ENCODE measurements at places on chromosomes 5 and 9.
A peak's percentile ranks its signal among the peaks of the same experiment; 100 is the strongest.

GRCh38 chr5:24444414-24444813, 200.4 kb downstream of the CDH10 start:
- DNase-seq = no peak
- no peak overlapping the region for H3K4me3 ChIP-seq
- H3K4me1 ChIP-seq = no peaks in the 10 kb centered on the region
- no peaks in the 10 kb centered on the region for H3K27me3 ChIP-seq

DNA sequence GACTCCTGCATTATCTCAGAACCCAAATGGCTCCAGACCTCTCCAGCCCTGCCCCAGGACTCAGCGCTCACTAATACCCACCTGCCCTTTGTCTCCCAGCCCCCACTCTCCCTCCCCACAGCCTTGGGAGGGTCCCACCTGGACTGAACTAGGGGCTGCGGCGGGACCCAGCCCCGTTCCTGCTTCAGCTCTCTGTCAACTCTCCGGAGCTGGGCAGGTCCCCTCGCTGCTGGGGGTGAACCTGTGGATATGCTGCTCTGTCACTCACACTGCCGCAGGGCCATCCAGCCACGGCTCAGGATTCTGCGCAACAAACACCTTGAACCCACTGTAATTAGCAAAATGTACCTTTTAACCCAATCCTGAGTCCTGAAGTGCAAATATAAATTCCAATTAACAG, 36.8 kb downstream of the NDUFS6 start:
- peaks cover 36% of the 10 kb centered on the region for H3K27me3 ChIP-seq
- no peak for DNase-seq
- H3K4me1 ChIP-seq = peaks cover 4% of the 10 kb centered on the region
- H3K4me3 ChIP-seq = no peak overlapping the region
- H3K27ac ChIP-seq = no peak overlapping the region

- no peak overlapping the region for H3K27ac ChIP-seq
- H3K4me3 ChIP-seq = no peak overlapping the region
- no peak for DNase-seq
- no peaks in the 10 kb centered on the region for H3K27me3 ChIP-seq
Observed at GRCh38 chr9:26163931-26164330, 485.7 kb upstream of the TUSC1 start.

DNA sequence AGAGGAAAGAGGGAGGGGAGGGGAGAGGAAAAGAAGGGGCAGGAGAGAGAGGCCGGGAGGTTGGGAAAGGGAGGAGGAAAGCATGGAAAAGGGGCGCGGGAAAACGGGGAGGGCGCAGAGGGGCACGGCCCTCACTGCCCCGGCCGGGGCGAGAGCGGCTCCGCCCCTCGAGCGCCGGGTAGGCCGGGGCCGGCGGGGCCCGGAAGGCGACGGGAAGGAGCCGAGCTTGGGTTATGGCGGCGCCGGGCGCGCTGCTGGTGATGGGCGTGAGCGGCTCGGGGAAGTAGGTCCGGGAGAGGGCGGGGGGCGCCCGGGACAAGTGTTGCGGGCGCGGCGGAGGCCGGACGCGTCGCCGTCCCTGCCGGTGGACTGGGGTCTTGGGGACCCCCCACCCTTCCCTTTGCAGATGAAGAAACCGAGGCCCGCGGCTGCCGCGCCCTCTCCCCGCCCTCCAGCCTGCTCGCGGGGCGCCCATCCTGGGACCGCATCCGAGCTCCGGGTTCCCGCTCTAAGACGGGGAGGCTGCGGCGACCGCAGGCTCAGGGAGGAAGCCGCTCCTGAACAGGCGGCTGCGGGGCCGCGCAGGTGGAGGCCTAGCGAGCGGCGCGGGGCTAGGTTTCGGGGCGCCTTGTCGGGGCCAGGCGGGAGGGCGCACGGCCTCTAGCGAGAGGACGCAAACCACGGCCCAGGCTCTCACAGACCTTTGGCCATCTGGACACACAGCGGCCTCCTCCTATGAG, at the start of gene IDNK:
TSS of gene IDNK (plus strand) at position 205 of the 740 bp plus-strand sequence. CDS start at position 234, 29 bp downstream.
- H3K36me3 ChIP-seq = peaks cover 14% of the 10 kb centered on the region
- DNase-seq = peak; percentile 72
- peak within 1 kb of the TSS; percentile 83 for H3K4me3 ChIP-seq
- peak within 1 kb of the TSS; percentile 94 for H3K27ac ChIP-seq
- H3K4me1 ChIP-seq = peaks cover 25% of the 10 kb centered on the region

DNA sequence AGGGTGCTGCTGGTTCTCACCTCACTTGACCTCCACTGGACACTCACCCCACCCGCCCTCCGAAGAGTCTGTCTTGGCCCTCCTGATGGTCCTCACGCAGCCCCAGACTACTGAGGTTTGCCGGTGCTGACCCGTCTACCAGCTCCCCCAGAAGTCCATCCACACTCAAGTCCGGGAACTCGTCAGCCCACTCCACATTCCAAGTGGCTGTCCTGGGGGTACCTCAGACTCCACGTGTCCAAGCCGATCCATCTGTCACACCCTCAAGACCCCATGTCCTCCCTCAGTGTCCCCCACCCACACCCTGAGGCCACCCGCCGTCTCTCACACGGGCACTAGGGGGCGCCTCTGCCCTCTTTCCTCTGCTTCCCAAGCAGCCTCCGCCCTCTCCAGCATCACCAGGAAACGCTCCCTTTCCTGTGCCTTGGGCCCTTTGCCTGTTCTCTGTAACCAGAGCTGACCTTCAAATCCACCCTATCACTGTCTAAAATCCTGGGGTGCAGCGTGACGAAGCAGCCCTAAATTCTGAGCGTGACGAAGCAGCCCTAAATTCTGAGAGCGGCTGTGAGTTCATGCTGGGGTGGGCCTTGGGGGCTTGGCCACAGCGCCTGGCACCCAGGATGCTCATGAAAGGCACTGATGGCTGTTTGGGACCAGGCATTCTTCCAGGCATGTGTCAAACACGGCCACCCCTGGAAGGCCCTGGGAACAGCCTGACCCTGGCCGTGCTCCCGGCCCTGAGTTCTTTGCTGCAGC, 95.7 kb downstream of the KCNT1 start:
- no peaks in the 10 kb centered on the region for H3K4me1 ChIP-seq
- no peak overlapping the region for H3K27ac ChIP-seq
- no peaks in the 10 kb centered on the region for H3K27me3 ChIP-seq
- no peaks in the 10 kb centered on the region for H3K36me3 ChIP-seq
- H3K4me3 ChIP-seq = no peak overlapping the region
- peak; percentile 47 for DNase-seq

DNA sequence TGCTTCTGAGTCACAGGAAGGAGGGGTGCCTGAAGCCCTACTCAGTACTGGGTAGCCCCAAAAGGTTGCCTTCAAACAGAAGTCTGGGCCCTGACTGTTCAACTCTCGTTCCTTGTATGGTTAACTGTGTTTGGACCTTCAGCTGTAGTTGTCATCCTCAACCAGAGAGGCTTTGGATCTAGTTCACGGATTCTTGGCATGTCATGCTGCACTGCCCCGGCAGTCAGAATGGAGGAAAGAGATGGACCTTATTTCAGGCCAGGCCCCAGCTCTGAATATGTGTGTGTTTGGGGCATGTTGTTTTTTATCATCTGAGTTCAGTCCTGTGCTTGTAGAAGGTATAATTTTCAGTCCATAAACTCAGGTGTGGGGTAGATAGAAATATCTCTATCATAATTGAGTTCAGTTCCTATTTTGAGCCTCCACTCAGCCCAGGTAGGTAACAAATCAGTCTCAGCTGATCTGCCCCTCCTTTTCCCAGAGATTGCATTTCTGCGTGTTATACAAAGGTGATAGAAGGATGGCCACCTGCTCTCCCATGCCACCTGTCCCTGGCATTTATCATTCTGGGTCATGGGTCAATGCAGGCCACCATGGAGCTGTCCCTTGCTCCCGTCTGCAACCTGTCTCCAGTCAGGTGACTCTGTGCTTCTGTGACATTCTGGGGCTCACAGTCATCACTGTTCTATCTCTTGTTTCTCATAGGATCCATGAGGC, 127.5 kb upstream of the CPEB4 start:
- DNase-seq = no peak
- H3K27me3 ChIP-seq = peaks cover 2% of the 10 kb centered on the region
- H3K27ac ChIP-seq = no peak overlapping the region

DNA sequence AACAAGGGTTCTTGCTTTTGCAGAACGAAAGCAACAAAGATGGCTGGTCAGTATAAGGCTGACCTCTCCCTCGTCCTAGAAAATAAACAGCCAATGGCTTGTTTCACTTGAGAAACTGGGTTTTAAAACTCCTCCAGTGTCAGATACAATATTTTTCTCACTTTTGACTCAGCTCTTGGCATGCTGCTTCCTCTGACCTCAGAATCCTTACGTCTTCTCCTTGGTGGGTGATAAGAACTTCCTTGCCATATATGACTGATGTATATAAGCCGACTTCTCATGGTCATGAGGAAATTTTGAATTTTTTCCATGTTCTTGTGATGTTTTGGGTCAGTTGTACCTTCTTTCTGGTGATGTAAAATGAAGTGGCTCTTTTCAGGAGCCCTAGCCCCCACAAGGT, 3.8 kb downstream of the ZNF618 start:
- peaks cover 22% of the 10 kb centered on the region for H3K27me3 ChIP-seq
- H3K4me3 ChIP-seq = no peak overlapping the region
- H3K36me3 ChIP-seq = peaks cover 2% of the 10 kb centered on the region
- peaks cover 6% of the 10 kb centered on the region for H3K4me1 ChIP-seq
- DNase-seq = no peak

DNA sequence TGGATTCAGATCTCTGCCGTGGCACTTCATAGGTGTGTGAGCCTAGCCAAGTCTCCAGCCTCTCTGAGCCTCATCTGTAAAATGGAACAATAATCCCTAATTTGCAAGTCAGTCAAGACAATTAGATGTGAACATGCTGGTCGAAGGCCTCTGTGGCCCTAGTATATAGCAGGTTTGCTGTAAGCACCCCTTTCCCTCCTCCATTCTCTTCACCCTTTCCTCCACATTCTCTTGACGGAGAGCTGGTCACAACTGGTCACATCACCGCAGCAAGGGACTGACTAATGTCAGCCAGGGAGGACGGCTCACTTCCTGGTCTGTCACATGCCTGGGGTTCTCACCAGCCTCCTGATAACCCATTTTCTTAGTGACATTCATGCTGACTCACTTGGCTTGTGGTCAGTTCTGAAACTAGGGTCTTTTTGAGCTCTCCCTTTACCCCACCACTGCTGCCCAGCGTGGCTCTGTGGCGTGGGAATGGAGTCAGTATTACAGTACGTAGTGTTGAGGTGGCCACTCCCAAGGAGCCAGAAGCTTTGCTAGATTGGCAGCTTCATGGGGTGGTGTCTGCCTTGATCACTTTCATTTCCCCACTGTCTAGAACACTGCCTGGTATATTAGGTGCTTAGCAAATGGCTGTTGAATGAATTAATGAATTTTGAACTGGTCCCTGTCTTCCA, 47.8 kb downstream of the ERGIC1 start:
- H3K27me3 ChIP-seq = no peaks in the 10 kb centered on the region
- H3K36me3 ChIP-seq = peaks cover 10% of the 10 kb centered on the region
- peaks cover 10% of the 10 kb centered on the region for H3K4me1 ChIP-seq

DNA sequence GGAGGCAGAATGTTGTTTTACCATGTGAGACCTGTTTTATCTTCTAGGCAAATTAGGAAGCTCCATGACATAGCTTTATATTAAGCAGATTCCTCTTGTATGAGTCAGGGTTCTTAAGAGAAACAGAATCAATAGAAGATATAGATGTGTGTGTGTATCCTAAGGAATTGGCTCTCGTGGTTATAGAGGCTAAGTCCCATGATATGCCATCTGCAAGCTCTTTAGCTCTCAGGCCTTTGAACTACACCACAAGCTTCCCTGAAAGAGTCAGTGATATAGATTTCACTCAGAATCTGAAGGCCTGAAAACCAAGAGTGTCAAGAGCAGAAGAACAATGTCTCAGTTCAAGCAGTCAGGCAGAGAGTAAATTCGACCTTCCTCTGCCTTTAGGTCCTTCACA, 365.8 kb upstream of the ZNF608 start:
- H3K27me3 ChIP-seq = no peaks in the 10 kb centered on the region
- H3K4me3 ChIP-seq = no peak overlapping the region
- no peaks in the 10 kb centered on the region for H3K36me3 ChIP-seq
- DNase-seq = no peak

- H3K4me3 ChIP-seq = no peak overlapping the region
- DNase-seq = no peak
- no peaks in the 10 kb centered on the region for H3K36me3 ChIP-seq
- no peak overlapping the region for H3K27ac ChIP-seq
Observed at GRCh38 chr5:3522491-3522890, 73.1 kb upstream of the IRX1 start.

GRCh38 chr9:99921875-99922710, 15.6 kb downstream of the STX17 start:
- H3K27me3 ChIP-seq = no peaks in the 10 kb centered on the region
- no peak for DNase-seq
- H3K4me1 ChIP-seq = peaks cover 26% of the 10 kb centered on the region
- no peak overlapping the region for H3K4me3 ChIP-seq

- no peaks in the 10 kb centered on the region for H3K36me3 ChIP-seq
- no peaks in the 10 kb centered on the region for H3K4me1 ChIP-seq
- peak; percentile 31 for DNase-seq
- no peak overlapping the region for H3K4me3 ChIP-seq
Observed at GRCh38 chr5:178468196-178468685, 122.0 kb downstream of the COL23A1 start.

DNA sequence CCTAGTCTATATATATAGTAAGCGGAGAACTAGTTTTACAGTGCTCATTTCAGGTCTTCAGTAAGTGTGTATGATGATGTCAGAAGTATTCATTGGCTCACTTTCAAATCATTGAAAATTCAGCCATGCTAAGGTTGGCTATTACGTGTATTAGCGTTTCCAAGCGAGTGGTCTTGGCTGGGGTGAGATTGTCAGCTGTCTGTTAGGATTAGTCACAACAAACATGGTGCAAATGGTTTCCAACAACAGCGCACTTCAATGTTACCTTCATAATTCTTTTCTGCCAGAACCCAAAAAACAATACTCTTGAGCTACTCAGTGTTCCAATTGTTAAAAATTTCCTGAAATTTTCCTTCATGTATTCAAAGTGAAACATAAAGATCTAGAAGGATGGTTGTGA, 283.0 kb downstream of the AOPEP start:
- peaks cover 1% of the 10 kb centered on the region for H3K36me3 ChIP-seq
- H3K4me1 ChIP-seq = peaks cover 10% of the 10 kb centered on the region
- H3K4me3 ChIP-seq = no peak overlapping the region
- peaks cover 21% of the 10 kb centered on the region for H3K27me3 ChIP-seq
- no peak overlapping the region for H3K27ac ChIP-seq
- DNase-seq = no peak

DNA sequence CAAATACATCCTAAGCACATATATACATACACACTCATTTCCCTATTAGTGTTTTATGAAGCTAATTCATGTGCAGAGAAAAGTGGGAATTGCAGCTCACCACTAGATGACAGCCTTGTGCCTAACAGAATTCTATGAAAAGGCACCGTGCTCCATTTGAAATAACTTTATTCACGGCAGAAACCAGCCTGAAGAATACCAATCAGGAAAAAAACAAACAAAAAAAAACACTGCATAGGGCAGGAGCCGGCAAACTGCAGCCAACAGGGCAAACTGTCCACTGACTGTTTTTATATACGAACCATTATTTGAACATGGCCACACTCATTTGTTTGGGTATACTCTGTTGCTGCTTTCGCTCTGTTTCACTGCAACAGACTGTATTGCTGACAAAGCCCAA, 33.6 kb downstream of the ERMP1 start:
- H3K4me3 ChIP-seq = no peak overlapping the region
- H3K36me3 ChIP-seq = peaks cover 34% of the 10 kb centered on the region
- peaks cover 6% of the 10 kb centered on the region for H3K4me1 ChIP-seq

GRCh38 chr9:33524306-33524947, 376 bp downstream of the ANKRD18B start:
- no peak overlapping the region for H3K27ac ChIP-seq
- peak; percentile 42 for DNase-seq
- peaks cover 70% of the 10 kb centered on the region for H3K27me3 ChIP-seq
- no peaks in the 10 kb centered on the region for H3K36me3 ChIP-seq
- peak overlapping the region; percentile 74 for H3K4me3 ChIP-seq
- H3K4me1 ChIP-seq = peaks cover 9% of the 10 kb centered on the region

- peaks cover 13% of the 10 kb centered on the region for H3K27me3 ChIP-seq
- H3K4me3 ChIP-seq = no peak overlapping the region
- peaks cover 2% of the 10 kb centered on the region for H3K36me3 ChIP-seq
- no peak for DNase-seq
Observed at GRCh38 chr5:129096382-129096991, 1.9 kb downstream of the ISOC1 start.
